Calu3 (cell line): ENCODE measurements at places on chromosomes 2 and 18. TPM values are rescaled to one million over a fixed set of nuclear protein-coding genes. Genes with fewer than 3 reads are reported as not detected.

- DNase-seq: no peak
Observed at GRCh38 chr2:24855726-24856125, 62.5 kb downstream of the CENPO start.

Gene SH2D6
- total RNA-seq: 1.8 and 2.4 TPM in 2 replicates

GRCh38 chr2:102391565-102391964 is 31.4 kb upstream of the IL18RAP start:
- no peak for DNase-seq

Gene ANXA4
- 1,439 and 1,638 TPM in 2 replicates for total RNA-seq

GRCh38 chr2:229519655-229520430 is 194.5 kb downstream of the DNER start:
- no peak for DNase-seq

DNA sequence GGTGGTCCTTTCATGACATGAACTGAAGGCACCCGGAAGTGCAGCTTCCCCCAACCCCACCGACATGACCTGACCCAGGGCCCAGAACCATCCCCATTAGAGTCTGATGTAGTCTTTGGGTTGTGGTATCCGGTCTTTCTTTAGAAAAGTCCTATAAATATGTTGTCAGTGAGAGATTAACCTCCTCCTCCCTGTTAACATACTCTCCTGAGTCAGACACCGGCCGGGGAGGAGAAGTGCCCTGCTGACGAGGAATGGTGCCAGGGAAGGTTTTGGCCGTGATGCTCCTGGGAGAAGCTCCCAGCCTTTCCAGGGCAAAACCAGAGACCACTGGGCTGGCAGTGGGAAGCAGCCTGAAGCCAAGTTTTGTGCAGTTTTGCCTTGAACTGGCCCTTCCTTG is 109.0 kb downstream of the LAMA3 start:
- no peak for DNase-seq

DNA sequence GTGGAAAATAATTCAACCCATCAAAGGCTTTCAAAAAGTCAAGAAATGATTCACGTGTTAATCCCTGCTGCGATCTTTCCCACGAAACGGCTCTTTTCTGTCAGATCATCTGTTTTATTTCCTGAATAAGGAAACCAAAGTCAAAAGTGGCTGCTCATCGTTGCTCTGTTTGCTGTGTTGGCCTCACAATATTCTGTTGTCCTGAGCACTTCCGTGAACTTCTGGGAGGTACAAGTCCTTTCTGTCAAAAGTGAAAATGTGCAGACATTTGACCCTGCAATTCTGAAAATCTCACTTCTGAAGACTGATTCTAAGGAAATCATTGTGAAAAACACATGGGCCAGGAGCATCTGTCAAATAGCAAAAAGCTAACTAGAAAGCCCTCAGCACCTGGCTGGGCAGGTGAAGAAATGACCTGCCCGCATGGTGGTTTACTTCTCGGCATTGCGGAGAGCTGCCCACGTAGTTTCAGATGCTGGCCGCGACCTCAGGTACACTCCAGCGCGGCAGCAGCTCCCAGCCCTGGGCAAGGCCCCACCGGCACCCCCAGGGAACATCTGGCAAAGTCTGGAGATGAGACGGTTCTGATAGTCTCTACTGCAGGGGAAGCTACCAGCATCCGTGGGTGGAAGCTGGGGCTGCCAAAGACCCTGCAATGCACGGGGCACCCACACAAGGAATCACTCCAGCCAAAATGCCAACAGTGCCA is 31.9 kb upstream of the GPC1 start:
- no peak for DNase-seq
